ENCODE measurements at places on chromosomes 5 and 9.
A peak's percentile ranks its signal among the peaks of the same experiment; 100 is the strongest.

DNA sequence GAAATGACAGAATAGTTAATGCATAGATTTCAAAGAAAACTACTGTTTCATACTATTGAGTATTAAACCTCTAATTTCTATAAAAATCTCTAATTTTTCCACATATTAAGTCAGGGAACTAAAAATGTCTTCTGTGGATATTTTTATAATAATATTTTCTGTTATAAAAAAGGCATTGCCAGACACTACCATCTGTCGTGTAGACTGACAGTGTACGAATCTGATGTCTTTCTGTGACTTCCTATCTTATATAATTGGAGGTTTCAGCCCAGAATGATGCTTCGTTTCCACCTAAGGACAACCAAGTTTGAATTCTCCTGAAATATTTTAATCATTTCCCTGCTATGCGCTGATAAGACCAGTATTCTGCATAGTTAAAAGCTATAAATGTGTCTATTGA is 456.6 kb upstream of the ARRDC3 start:
- DNase-seq: no peak

GRCh38 chr5:73694089-73694488 is 68.1 kb downstream of the ARHGEF28 start:
- no peak for DNase-seq

- peak; percentile 37 for DNase-seq
Observed at GRCh38 chr9:25964239-25964638, 286.0 kb upstream of the TUSC1 start.

DNA sequence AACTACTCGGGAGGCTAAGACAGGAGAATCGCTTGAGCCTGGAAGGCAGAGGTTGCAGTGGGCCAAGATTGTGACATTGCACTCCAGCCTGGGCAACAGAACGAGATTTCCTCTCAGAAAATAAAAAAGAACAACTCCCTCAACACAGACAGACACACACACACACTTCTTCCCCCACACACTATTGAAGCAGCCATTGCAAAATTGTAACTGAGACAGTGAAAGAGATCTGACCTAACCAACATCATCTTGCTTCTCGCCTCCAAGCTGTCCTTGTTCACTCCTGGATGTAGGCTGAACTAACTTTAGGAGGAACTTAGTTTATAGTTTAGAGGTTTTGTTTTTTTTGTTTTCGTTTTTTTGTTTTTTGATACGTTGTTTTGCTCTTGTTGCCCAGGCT is 13.0 kb upstream of the PLIN2 start:
- DNase-seq: no peak
